Stimulated activated CD8-positive, alpha-beta memory T cell treated with anti-CD3 and anti-CD28 coated beads, Interleukin-4, amount 100 ng/mL, for 4 hours (primary cell): ENCODE measurements at places on chromosomes 6 and 20.
A peak's percentile ranks its signal among the peaks of the same experiment; 100 is the strongest.

DNA sequence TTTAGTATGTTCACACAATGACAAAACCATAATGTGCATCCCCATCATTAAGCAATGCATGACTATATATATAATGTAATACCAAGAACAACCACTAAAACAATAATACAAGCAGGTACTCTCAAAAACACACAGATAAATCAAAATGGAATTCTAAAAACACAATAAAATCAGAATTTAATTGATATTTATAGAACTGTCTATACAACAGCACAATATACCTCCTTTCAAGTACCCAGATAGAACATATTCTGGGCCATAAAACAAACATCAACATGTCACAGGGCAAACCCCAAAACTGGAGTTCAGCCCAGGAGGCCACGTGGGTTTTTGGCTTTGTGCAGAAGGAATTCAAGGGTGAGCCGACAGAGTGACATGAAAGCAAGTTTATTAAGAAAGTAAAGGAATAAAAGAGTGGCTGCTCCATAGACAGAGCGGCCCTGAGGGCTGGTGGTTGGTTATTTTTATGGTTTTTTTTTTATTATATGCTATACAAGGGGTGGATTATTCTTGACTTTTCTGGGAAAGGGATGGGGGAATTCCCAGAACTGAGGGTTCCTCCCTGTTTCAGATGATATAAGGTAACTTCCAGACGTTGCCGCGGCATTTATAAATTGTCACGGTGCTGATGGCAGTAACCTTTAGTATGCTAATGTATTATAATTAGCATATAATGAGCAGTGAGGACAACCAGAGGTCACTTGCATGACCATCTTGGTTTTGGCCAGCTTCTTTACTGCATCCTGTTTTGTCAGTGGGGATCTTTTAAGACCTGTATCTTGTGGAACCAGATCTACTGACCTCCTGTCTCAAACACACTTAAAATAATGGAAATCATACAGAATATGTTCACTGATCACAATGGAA is 5.6 kb downstream of the RAB23 start:
- no peak for DNase-seq

GRCh38 chr6:34424200-34425131 is 1.4 kb downstream of the RPS10 start:
- DNase-seq = no peak

DNA sequence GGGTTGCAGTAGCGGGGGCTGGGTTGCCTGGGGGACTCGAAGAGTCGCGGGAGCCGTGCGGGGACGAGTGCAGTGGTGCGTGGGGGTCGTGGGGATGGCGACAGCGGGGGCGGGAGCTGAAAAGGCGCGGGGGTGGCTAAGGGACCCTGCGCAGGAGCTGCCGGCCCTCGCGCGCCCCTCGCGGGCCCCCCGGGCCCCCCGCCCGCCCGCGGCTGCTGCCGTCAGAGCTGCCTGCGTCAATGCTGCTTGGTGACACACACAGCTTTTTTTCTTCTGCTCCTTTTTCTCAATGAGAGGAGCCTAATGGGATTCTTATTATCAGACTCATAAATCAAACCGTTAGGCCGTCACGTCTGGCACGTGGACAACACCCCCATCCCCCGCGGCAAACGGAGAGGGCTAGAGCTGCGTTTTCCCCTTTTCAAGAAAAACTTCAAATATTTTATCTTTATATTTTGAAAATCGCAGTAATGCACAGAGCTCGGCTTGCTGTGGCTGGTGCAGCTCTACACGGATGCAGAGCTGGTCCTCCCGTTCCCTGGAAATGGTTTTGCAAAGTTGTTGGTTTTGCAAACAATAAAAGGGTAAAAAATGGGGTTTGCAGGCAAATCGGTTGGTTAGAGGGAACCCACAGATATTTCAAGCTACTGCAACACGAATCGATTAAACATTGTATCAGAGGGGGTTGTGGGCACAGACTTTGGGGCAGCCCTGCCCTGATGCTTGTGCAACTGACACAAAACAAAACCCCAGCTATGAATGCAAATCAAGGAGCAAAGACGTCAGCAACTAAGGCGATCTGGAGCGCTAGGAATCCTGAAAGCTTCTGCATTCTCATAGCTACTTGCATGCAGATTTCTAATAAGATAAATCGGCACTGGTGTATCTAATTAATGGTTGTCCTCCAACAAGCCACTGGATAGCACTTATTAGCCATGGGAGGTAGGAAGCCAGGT is 161.4 kb downstream of the TBXT start:
- no peak for DNase-seq

DNA sequence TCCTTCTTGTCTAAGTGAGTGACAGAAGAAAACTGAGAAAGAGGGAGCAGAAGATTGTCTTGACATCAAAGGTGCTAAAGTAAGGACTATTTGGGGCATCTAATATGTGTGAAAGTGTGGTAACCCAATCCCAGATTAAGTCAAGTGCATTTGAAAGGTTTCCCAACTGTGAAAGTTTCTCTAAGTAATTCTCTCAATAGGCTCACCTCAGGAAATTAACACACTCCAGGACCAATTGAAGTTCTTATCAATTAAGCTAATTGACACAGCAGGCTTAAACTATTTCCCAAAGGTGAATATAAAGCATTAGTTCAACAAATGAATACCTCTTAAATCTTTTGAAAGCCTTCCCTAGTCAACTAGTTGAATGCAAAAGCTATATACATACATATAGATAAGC is 212.8 kb upstream of the FUT9 start:
- DNase-seq = no peak

DNA sequence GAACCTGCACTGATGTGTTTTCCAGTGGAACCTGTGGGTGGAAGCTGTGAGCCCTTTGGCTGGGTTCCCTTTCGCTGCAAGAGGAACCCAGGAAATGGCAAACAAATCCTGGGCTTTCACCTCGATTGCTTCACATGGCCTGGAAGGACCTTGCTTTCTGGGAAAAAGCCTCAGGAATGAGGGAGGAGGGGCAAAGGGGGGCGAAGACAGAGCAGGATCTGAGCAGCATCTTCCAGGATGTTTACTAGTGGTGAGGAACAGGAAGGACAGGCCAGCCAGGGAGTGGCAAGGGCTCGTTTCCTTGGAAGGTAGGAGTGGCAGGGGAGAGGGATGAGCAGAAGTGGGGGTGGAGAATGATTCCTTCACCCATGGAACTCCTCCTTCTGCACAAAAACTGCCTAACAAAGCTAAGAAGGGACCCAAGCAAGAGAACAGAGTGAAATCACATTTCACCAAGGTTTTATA is 5.9 kb downstream of the SLC2A10 start:
- DNase-seq = no peak

- no peak for DNase-seq
Observed at GRCh38 chr6:12767016-12767415, 50.4 kb downstream of the PHACTR1 start.

- no peak for DNase-seq
Observed at GRCh38 chr6:69279805-69280204, 517.0 kb downstream of the LMBRD1 start.

DNA sequence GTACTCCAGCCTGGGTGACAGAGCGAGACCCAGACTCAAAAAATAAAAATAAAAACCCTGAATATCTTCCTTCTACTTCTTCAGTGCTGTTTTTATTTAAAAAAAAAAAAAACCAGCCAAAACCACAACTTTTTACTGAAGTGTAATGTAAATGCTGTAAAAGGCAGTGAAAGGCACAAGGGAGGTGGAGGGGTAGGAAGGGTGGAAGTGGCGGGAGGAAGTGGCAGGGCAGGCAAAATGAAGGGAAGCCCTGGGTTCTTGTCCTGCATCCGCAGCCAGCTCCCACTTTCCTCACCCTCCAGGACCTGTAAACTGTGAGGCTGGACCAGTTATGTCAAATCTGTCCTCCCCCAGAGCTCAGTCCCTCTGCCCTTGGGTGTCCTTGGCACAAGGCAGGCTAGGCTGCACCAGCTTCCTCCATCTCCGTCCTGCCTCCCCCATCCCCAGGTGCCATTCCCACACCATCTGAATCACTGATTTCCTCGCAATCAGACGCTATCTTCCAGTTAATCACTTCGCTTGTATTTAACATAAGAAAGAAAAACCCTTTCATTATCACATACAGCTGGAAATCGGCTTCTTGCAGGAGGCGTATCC is 13.7 kb upstream of the PANK2 start:
- no peak for DNase-seq

- DNase-seq = no peak
Observed at GRCh38 chr6:149064660-149065015, 252.9 kb upstream of the TAB2 start.

DNA sequence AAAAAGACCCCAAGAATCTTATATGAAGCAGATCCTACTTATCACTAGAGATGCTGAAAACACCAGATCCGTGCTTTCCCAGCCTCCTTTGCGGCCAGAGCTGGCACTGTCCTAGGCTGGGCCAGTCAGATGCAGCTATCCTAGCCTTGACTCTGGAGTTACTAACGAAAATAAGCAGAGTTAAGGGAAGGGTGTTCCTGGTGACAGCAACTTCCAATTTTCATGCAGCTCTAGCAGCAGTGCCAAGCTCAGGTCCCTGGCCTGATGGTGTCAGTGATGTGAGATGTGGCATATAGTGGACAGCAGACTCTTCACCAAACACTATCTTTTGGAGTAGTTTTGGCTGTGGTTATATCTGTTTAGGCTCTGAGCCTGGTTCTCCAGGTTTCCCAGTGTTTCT is 25.6 kb upstream of the ABCC10 start:
- no peak for DNase-seq

- no peak for DNase-seq
Observed at GRCh38 chr6:40341726-40342125, 245.4 kb downstream of the LRFN2 start.

DNA sequence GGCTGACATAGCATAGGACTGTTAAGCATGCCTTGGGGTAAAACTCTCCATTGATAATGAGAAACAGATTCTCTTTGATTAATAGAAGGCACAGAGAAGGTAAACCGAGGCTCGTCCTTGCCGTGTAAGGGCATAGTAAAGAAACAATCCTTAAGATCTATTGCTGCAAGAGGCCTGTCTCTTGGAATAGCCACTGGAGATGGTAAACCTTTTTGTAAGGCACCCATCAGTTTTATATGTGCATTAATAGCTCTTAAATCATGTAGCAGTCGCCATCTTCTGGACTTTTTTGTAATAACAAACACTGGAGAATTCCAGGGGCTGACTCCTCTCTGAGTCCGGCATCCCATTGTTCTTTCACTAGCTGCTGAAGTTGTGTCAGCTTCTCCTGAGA is 8.4 kb upstream of the ABHD12 start:
- DNase-seq = no peak

DNA sequence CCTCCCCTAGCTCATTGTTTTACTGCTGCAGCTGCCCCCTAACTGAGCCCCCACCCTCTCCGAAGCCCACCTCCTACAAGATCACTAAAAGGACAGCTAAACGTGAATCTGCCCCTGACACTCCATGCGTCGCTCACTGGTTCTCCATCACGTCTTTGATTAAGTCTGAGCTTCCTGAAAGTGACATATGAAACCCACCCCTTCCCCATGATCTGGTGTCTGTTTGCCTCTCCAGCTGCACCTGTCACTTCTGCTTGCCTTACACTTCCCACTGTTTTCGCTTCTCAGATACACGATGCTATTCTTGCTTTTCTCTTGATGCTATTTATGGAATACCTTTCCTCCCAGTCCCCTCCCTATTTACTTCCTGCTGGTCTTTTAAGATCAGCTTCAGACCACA is 8.0 kb upstream of the PERP start:
- no peak for DNase-seq

- DNase-seq = no peak
Observed at GRCh38 chr20:13809855-13810254, 25.0 kb downstream of the NDUFAF5 start.

GRCh38 chr6:159121486-159121885 is 47.7 kb upstream of the FNDC1 start:
- no peak for DNase-seq

DNA sequence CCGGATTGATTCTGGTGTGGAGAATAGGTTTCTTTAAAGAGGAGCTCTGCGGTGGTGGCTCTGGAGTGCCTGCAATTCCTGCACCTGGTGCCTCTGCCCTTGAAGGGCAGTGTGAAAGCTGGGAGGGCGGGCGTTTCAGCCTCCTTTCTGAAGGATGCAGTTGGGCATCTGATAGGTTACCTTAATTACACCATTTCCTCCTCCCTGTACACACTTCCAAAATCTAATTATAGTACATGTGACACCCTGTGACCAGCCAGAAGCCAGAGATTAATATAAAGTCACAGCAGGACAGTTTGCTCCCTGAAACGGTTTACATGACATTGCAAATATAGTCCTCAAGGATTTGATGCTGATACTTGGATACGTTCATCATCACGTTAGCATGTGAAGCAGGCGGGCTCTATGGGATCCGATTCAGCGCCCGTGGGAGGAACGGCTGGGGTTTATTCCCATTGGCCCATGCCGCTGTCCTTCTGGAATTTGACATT is 548.2 kb downstream of the QKI start:
- DNase-seq = no peak

DNA sequence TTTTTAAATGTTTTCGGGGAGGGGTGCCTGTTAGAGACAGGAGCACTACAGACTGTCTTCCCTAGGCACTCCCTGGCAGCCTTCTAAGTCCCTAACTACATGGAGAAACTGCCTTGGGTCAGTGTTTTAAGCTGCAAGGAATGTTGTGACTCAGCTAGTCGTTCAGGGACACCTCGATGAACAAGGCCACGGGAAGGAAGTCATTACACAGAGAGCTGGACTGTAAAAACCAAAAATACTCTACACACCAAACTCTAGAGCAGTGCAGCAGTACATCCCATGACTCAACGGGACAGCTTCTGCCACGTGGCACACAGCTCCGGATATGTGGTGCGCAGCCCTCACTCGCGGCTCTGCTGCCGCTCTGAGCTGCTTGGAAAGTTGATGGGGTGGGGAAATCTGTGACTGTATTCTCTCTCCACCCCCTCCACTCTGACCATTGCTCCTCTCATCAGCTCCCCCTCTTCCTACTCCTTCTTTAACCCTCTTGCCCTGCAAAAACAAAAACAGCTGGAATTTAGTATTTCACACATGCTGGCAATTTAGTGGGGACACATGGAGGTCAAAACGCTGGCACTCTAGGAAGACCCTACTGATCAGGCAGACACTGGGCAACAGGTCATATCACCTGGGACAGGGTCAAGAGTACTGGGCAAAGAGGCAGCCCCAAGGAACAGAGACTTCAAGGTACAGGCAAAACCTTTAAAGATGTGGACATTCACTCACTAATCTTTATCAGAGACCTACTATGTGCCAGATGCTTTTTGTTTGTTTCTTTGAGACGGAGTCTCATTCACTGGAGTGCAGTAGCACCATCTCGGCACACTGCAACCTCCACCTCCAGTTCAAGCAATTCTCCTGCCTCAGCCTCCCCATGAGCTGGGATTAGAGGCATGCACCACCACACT is 10.9 kb upstream of the LPIN3 start:
- DNase-seq = peak; percentile 16
